ENCODE measurements at places on chromosomes 5 and 9.

- DNase-seq, result no peak
- no peak overlapping the region for H3K4me3 ChIP-seq
- H3K4me1 ChIP-seq, result peaks cover 4% of the 10 kb centered on the region
- peaks cover 34% of the 10 kb centered on the region for H3K27me3 ChIP-seq
- no peaks in the 10 kb centered on the region for H3K36me3 ChIP-seq
Measured at GRCh38 chr9:115118879-115119218, 892 bp upstream of the TNC start.

- no peak for DNase-seq
- no peak overlapping the region for H3K27ac ChIP-seq
- no peaks in the 10 kb centered on the region for H3K4me1 ChIP-seq
- H3K36me3 ChIP-seq, result no peaks in the 10 kb centered on the region
- H3K4me3 ChIP-seq, result no peak overlapping the region
Measured at GRCh38 chr9:135156525-135157510, 69.3 kb downstream of the OLFM1 start.

DNA sequence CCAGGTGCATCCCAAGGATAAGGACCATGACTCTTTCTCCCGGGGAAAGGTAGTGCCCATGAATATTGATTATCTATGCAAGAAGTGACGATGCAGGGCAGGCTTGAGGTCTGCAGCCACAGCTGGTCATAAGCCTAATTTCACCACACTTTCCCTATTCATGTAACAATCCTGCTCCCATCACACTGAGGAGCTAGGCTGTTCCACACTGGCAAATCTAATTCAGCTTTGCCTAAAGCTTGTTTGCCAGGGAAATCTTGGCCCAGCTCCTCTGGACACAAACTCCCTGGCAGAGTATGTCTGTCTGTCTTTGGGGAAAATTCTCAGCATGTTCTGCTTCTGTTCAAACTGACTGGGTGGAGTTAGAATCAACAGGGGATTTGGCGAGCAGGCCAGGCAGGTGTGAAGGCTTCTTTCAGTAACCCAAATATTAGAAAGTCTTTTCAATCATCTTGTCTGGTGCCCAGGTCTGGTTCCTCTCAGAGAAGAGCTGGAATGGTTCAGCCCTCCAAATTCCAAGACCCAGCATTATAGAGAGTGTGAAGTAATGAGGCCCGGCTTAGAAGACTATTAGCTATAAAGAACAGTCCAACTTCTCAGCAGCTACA, 88.5 kb upstream of the SPDL1 start:
- no peaks in the 10 kb centered on the region for H3K36me3 ChIP-seq
- H3K4me1 ChIP-seq, result no peaks in the 10 kb centered on the region
- no peak overlapping the region for H3K4me3 ChIP-seq
- H3K27me3 ChIP-seq, result peaks cover 5% of the 10 kb centered on the region
- no peak for DNase-seq
- no peak overlapping the region for H3K27ac ChIP-seq

- H3K4me3 ChIP-seq, result no peak overlapping the region
- no peak overlapping the region for H3K27ac ChIP-seq
- H3K4me1 ChIP-seq, result no peaks in the 10 kb centered on the region
- no peaks in the 10 kb centered on the region for H3K27me3 ChIP-seq
- no peak for DNase-seq
- H3K36me3 ChIP-seq, result no peaks in the 10 kb centered on the region
Measured at GRCh38 chr9:79390077-79390698, 181.6 kb upstream of the TLE4 start.

- no peak for DNase-seq
- H3K4me3 ChIP-seq, result no peak overlapping the region
- no peaks in the 10 kb centered on the region for H3K4me1 ChIP-seq
- H3K36me3 ChIP-seq, result no peaks in the 10 kb centered on the region
- no peak overlapping the region for H3K27ac ChIP-seq
Measured at GRCh38 chr5:44887722-44888121, 79.0 kb downstream of the MRPS30 start.

GRCh38 chr9:98477884-98478283, 222.4 kb upstream of the TBC1D2 start:
- H3K27me3 ChIP-seq, result no peaks in the 10 kb centered on the region
- no peak for DNase-seq
- no peaks in the 10 kb centered on the region for H3K36me3 ChIP-seq
- no peak overlapping the region for H3K27ac ChIP-seq
- no peak overlapping the region for H3K4me3 ChIP-seq

DNA sequence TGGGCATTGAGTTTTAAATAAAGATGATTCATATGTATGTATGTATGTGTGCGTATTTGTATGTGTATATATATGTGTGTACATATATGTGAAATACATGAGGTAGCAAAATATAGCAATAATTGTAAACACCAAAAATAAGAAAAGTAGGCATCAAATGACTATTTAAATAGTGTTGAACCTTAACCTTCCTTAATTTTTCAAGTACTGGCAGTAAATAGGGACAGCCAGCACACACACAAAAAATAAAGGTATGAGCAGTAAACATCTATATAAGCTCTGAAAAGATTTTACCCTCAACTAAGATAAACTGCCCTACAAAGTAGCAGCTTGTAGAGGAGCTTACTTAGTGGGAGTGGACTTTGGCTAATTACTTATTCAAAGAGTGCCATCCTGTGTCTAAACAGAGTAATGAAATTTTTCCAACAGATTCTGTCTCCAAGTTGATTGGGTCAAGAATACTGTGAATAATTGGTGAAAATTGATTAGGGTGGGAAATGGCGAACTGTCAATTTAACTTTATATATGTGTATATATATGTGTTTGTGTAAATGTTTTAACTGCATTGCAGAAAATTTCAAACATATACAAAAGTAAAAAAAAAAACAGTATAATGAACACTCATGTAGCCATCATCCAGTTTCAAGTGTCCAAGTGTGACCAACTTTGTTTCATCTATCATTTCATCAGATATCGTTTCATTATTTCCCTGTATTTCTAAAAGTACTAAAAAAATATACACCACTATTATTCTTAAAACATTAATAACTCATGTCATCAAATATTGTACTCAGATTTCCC, 2.0 kb upstream of the ADAMTS6 start:
- peaks cover 3% of the 10 kb centered on the region for H3K27me3 ChIP-seq
- peaks cover 8% of the 10 kb centered on the region for H3K4me1 ChIP-seq
- H3K36me3 ChIP-seq, result no peaks in the 10 kb centered on the region
- DNase-seq, result no peak

DNA sequence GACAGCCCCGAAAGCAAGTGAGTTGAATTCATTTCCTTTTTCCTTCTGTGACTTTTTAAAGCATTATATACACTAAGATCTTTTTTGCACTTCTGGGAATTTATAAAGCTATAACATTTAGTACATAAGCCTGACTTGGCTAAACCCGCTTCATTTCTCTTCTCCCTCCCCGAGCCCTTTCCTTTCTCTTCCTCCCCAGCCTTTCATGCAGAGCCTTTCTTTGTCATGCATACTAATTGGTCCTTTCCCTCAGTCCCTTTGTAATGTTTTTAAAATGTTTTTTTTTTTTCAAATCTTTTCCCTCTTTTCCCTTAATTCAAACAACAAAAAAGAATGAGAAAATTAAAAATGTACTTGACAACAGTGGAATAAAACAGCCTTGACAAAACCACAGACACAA, 246.4 kb downstream of the PSAT1 start:
- no peak for DNase-seq
- H3K4me3 ChIP-seq, result no peak overlapping the region
- no peaks in the 10 kb centered on the region for H3K27me3 ChIP-seq
- H3K27ac ChIP-seq, result no peak overlapping the region

GRCh38 chr5:177510567-177511053, 984 bp upstream of the DOK3 start:
- H3K27me3 ChIP-seq, result no peaks in the 10 kb centered on the region
- H3K4me1 ChIP-seq, result peaks cover 31% of the 10 kb centered on the region
- no peak overlapping the region for H3K4me3 ChIP-seq
- peaks cover 52% of the 10 kb centered on the region for H3K36me3 ChIP-seq
- H3K27ac ChIP-seq, result no peak overlapping the region

DNA sequence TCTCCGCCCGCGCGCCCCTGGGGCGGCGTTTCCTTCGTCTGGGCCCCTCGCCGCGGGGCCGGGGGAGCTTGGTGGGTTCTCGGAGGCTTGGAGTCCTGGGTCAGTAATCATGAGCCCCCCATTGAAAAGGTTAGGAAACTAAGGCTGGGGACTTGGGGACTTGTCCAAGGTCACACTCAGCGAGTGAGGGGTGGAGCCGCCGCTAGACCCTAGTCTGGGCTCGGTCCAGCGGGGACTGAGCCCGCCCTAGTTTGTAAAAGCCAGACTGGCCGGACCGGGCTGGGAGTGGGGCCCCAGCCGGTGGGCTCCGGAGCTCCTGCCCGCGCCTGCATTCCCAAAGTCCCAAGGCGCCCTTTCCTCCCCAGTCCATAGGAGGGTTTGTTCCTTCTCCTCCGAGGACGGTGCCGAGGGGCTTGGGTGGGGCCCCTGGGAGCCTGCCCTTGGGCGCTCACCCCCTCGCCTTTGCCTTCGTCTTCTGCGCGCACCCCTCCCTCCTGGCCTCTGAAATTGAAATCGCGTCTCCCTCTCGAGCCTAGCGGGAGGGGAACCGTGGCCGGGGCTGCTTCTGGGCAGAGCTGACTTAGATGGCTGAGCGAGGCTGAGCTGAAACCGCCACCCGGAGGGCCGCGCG, 995 bp downstream of the OLFM1 start:
- DNase-seq, result no peak
- no peaks in the 10 kb centered on the region for H3K36me3 ChIP-seq
- no peaks in the 10 kb centered on the region for H3K4me1 ChIP-seq
- no peak overlapping the region for H3K4me3 ChIP-seq
- H3K27me3 ChIP-seq, result peaks cover 42% of the 10 kb centered on the region
- H3K27ac ChIP-seq, result no peak overlapping the region

DNA sequence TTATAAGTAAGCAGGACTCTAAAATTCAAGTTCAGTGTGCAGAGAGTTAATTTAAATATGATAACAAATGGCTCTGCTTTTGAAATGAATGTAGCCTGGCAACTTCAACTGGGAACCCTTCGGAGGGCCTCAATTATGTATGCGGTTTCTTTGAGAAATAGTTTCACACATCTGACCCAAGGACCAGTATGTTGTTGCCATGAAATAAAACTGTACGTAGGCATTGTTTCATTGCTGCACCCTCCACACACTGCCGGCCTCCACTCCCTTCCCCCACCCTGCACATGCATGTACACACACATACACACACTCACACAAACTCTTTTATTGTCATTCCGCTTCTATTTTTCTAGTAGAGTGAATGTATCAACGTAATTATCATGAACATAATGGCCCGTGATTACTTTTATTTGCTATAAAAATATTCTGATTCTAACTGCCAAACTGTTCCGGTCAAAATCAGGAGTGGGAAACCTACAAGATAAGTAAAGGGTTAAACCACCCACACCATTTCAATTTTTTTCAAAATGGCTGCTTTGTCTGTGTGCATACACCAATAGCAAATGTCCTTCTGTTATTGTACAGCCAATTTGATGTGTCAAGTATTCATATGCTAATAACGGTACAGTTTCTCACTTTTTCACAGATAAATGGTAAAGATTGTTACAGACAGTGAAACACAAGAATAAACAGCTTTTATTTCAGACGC, 215.5 kb upstream of the TMEM161B start:
- H3K27me3 ChIP-seq, result no peaks in the 10 kb centered on the region
- DNase-seq, result no peak
- no peaks in the 10 kb centered on the region for H3K36me3 ChIP-seq
- no peaks in the 10 kb centered on the region for H3K4me1 ChIP-seq
- H3K27ac ChIP-seq, result no peak overlapping the region

DNA sequence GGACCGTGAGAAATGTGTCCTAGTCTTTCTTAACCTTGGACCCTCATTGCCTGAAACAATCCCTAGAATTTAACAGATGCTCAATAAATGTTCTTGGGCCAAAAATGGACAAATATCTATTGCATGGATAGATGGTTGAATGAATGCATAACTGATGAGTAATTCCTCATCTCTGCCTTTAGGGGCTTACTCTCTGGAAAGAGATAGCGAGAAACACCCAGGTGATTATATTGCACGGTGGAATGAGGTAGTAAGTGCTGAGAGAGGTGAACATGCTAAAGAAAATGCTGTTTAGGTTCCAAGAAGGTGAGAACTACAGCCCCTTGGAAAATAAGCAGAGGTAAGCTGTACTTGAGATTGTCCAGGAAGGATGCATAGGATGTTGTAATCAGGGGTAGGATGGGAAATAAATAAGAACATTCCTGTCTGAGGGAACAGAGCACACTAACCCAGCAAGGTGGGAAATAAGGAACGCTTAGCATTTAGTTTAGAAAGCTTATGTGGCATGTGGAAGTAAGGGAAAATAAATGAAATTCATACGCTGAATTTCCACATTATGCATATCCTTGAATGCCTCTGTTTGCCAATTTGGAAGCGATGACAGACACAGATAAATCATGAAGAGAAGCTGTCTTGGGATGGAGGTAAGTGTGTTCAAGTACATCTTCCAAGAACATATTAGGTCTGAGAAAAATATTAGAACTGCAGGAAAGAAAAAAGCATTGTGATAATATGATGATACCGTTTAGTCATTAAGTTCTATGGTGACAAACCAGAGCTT, 426.6 kb downstream of the ARHGEF28 start:
- peaks cover 4% of the 10 kb centered on the region for H3K27me3 ChIP-seq
- no peaks in the 10 kb centered on the region for H3K36me3 ChIP-seq

DNA sequence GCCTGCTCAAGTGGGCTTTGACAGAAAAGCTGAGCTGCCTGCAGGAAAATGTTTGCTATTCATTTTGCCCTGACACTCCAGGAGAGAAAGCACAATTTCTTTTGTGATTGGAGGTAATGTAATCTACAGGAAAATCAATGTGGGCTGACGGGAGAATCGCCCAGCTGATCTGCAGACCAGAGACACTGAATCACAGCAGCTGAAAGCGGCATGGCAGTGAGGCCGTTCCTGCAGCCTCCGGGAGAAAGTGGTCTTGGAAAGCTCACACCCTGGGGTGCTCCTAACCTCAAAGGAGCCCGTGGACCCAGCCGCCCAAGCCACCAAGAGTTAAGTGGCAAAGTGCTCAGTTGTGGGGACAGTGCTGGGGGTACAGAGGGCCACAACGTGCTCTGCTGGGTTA, 593.6 kb downstream of the BNC2 start:
- no peaks in the 10 kb centered on the region for H3K4me1 ChIP-seq
- H3K27ac ChIP-seq, result no peak overlapping the region
- H3K4me3 ChIP-seq, result no peak overlapping the region
- H3K27me3 ChIP-seq, result no peaks in the 10 kb centered on the region
- H3K36me3 ChIP-seq, result no peaks in the 10 kb centered on the region

DNA sequence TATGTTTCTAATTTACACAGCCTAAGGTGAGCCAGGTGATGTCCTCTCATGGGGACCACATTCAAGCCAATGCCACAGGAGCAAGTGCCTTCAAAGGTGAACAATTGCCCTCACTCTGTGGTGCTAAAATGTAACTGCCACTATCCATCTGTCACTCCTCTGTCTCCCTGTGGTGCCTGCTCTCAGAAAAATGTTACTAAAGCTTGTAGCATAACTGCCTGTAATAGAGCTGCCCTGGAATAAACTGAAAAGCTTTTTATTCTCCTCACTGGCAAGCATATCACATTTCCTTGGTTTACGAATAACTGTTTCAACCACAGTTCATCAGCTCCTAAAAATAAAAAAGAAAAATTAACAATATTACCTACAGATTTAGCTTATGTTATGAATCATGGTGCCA, 142.4 kb downstream of the ST8SIA4 start:
- no peak overlapping the region for H3K4me3 ChIP-seq
- H3K36me3 ChIP-seq, result no peaks in the 10 kb centered on the region
- no peak for DNase-seq
- no peaks in the 10 kb centered on the region for H3K27me3 ChIP-seq
- no peak overlapping the region for H3K27ac ChIP-seq
